ENCODE measurements at places on chromosomes 2 and 18.

DNA sequence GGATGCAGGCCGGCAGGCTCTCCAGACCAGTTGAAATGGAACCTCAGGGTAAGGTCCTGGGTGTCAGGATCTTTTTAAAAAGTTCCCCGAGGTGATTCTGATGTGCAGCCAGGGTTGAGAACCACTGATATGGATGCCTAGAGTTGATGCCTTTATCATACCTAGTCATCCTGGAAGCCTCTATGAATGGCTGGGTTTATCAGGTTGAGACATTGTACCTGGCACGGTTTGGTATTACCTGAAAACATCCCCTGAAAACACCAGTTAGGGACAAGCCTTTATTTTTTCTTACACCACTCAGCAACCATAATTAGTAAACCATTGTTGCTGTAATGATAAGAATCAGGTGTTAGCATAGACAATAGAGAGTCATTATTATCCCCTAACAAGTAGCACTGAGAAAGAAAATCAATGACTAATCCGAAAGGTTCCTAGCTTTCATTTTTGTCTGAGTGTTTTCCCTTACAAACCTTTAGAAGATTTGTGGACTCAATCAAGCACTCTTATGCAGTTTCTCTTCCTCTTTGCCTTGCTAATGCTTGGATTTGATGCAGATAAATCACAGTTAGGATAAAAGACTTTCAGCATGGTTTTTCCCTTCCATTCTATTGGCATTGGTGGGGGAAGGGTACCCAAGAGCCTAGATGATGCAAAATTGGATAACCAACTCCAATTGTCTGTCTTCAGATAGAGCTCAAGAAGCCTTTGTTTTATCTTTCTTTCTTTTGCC is 116.5 kb upstream of the LYPD6 start:
- DNase-seq = no peak

- no peak for DNase-seq
These were observed 22.5 kb downstream of the GATA6 start for GRCh38 chr18:22191923-22192322.

- DNase-seq = no peak
These were observed 28.9 kb upstream of the PPM1B start for GRCh38 chr2:44139741-44140140.

DNA sequence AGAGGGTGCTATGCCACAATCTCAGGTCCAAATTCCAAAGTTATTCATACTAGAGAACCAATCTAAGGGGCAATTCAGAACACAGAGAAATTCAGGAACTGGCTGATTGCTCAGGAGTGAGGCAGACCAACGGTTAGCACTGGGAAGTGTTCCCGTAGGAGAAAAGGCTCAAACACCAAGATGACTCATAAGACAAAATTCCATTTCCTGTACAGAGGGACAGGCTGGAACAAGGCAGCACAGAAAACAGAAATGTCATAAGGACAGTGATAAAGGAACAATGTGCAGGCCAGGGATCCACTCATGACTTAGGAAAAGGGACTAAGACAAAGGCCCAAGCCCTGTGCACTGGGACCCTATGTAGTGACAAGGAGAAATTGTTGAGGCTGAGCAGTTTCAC is 54.2 kb downstream of the PDE1A start:
- DNase-seq = no peak

DNA sequence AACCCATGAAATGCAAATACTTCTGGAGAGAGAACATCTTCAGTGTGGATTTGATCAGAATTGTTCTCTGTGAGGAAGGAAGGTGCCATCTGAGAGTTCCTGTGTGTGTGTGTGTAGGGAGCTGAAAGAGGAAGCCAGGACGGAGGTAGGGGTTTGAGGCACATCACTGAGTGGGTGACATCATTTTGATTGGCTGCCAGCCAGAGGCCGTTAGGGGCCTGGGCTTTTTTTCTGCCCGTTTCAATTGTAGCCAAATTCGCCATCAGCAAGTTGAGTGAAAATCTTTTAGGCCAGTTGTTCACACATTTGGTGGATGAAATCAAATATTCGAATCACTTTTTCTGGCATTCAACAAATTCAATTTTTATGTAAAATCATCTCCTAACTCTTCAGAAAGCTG is 48.9 kb downstream of the TSN start:
- DNase-seq = peak; percentile 61

- no peak for DNase-seq
These were observed 9.3 kb upstream of the RMDN2 start for GRCh38 chr2:37915773-37916172.

GRCh38 chr18:35430721-35431373 is 53.7 kb upstream of the ZNF396 start:
- no peak for DNase-seq
